ENCODE measurements at places on chromosomes 2 and 18.
A peak's percentile ranks its signal among the peaks of the same experiment; 100 is the strongest.

DNA sequence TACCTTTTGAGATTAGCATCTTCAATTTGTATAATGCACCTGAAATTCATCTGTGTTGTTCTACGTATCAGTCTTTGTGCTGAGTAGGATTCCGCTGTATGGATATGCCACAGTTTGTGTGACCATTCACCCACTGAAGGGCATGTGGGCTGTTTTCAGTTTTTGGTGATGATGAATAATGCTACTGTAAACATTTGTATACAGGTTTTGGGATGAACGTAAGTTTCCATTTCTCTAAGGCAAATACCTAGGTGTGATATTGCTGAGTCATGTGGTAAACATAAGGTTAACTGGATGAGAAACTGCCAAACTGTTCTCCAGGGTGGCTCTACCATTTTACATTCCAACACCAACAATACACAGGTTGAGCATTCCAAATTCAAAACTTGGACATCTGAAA, 35.1 kb downstream of the CABYR start:
- DNase-seq, result no peak

DNA sequence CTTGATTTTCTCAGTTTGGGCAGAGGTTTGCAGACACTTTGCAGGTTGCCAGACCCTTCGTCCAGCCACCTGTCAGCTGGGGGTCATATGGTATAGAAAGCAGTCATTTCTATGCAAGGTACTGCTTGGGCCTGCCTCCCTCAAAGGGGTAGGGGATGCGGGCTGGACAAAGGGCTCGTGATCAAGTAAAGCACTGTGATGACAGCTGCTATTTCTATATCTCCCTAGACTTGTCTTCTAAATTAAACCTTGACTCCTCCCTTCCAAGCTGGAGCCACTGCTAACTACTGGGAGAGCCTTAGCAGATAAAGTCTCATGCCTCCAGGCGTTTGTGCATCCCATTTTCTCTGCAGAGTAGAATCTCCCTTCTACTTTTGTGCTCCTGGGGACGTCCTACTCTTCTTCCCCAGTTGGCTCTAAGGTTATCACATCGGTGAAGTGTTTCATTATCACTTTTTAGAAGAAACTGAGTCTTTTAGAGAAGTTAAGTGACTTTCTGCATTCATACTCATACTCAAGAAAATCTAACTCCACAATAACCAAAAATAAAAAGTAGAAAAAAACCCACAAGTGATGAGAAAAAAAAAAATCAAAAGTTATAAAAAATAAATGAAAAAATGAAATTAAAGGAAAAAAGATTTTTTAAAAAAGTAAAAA, 710 bp upstream of the XRCC5 start:
- DNase-seq, result no peak

- DNase-seq, result no peak
Observed at GRCh38 chr18:48021273-48021914, 90.9 kb upstream of the SMAD2 start.

GRCh38 chr2:34229998-34230397, 630.9 kb upstream of the FAM98A start:
- no peak for DNase-seq

GRCh38 chr18:26931659-26932058, 66.2 kb upstream of the AQP4 start:
- DNase-seq, result no peak

GRCh38 chr2:127503491-127503890, 22.8 kb downstream of the IWS1 start:
- DNase-seq, result no peak

DNA sequence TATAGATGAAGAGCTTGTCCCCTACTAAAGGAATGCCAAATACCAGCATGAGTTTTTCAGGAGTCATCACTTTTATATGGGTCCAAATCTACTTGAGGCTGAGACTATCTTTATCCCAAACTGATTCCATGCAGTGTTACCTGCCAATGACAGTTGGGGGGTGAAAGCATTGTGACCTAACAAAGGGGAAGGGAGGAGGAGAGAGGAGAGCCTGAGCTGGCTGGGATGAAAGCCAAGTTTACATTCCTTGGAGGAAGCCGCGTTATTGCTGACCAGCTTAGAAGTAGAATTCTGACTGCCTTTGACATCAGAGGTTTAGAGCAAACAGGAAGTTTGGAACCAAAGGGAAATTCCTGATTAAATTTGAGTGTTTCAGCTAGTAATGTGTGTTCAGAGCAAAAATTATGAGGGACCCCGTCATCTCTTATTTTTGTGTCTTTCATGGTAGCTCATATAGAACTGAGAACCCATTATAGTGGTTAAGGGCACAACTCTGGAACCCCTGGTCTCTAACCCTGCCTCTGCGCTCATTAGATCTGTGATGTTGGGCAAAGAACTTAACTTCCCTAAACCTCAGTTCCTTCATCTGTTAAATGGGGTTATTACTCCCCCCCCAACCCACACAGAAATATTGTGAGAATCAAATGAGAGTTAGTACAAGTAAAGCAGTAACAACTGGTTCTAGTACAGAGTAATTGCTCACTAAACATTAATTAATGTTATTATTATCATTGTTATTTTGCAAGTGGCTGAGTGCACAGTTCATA, 199.3 kb upstream of the EPAS1 start:
- DNase-seq, result peak; percentile 63

DNA sequence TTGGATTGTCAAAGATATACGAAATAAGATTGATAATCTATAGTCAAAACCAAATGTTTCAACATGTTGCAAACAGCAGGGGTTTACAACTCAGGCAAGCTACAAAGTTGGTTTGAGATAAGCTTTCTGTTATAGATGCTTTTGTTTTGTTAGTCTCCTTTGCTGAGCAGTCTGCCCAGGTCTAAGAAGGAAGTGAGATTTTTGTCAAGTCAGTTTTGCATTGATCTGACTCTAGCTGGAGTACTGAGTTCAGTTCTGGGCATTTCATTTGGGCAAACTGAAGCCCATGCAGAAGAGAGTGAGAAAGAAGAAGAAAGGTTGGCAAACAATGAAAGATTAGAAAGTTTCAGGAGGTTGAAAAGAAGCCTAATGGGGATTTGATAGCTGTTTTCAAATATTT, 983.0 kb upstream of the SLC39A10 start:
- DNase-seq, result no peak

DNA sequence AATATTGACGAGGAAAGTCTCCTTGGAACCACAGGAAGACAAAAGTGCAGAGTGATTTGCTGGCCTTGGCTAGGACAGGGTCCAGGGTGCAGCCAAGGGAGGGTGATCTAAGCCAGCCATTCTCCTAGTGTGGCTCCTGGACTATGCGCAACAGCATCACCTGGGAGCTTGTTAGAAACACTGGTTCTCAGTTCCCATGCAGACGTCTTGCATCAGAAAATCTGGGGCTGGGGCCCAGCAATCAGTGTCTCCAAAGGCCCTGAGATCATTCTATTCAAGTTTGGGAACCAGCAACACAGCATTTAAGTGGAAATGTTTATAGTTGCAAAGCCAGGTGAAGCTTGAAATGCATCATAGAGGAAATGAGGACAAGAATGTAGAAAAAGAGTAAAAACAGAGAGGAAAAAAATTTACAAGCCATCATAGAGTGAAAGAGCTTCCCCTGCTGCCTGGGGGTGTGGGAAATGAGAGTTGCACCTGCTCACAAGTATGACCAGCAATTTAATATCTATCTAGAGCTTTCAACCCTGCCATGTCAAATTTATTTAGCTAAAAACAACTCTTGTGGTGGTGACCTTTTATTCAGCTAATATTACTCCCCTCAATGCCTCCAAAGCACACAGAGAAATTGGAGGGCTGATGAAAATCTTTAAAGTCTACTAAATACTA, 54.4 kb upstream of the SEC11C start:
- DNase-seq, result no peak

- DNase-seq, result no peak
Observed at GRCh38 chr2:233408366-233409285, 54.3 kb downstream of the DGKD start.

GRCh38 chr18:62877411-62878221, 162.3 kb downstream of the PHLPP1 start:
- no peak for DNase-seq

- no peak for DNase-seq
Observed at GRCh38 chr18:3083766-3084165, 70.8 kb upstream of the LPIN2 start.

- no peak for DNase-seq
Observed at GRCh38 chr2:600542-601386, 76.4 kb downstream of the TMEM18 start.

- no peak for DNase-seq
Observed at GRCh38 chr2:221518201-221518934, 53.7 kb downstream of the EPHA4 start.

- no peak for DNase-seq
Observed at GRCh38 chr18:72458271-72458670, 85.9 kb downstream of the CBLN2 start.

GRCh38 chr2:98385050-98385699, 38.9 kb downstream of the CNGA3 start:
- DNase-seq, result peak; percentile 77

DNA sequence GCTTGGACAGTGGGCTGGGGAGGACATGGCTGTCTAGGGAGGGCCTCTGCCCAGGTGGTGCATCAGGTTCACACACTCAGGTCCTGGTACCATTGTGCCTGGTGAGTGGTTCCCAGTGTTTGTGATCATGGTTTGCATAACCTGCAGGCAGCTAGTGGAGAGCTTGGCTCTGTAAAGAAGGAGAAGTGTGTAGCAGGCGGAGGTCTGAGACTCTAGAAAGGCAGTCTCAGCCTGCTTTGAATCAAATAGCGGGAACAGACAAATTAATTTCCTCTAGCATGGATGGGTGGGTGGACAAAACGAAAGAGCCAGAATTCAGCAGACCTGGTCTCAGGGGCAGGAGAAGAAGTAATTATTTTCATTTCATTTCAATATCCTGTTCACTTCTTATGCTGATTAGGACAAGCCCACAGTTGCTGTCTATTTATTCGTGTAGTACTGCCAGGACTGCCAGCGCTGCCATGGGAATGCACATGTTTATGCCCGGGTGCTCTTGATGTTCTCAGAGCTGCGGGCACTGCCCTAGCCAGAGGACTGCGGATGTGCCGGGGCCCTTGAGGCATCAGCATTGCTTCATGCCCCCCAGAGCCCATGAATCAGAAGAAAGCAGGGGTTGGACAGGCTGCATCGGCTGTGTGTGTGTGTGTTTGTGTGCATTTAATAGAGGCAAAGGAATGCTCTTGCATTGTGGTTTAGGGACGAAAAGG, 45.4 kb upstream of the DLX2 start:
- DNase-seq, result no peak

DNA sequence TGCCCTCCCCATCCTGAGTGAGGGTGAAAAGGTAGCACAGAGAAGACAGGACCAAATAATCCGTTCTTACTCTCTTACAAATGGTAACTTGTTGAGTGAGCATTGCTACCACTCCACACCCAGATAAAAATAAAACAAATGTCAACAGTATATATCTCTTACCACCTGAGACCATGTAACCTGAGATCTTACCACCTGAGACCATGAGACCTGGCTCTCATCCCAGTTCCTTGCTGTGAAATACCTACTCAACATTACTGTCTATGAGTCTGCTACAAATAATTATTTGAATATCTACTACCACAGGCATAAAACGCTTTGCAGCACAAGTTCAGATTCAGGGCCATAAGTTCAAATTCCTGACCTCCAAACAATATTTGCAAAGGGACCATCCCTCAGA, 234.7 kb downstream of the C1D start:
- DNase-seq, result peak; percentile 25

DNA sequence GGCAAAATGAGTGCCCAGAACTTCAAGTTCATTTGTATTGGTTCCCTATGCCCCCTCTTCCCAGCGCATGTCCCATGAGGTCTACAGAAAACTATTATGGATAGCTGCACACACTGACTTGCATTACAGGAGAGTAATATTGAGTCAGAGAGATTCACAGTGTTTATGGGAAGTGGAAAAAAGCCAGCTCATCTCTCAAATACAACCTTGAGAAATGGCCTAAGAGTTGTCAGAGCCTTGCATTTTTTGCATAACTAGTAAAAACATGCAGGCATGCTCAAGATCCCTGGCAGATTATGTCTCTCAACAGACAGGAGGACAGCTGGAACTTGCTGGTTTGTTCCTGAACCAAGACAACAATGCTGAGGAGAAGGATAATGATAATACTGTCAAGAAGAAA, 1292.8 kb downstream of the DSC3 start:
- no peak for DNase-seq

- peak; percentile 10 for DNase-seq
Observed at GRCh38 chr18:8609659-8610458, 622 bp downstream of the RAB12 start.

All from Calu3 (cell line).